ENCODE measurements at places on chromosomes 5 and 9. TPM values are rescaled to one million over a fixed set of nuclear protein-coding genes. Genes with fewer than 3 reads are reported as not detected.

FAM169A gene
- total RNA-seq = 7.7 TPM

SV2C gene
- not detected for total RNA-seq

CMYA5 gene
- not detected for total RNA-seq

DMRT3 gene
- not detected for total RNA-seq

LMX1B gene
- total RNA-seq = 1.3 TPM

Measured in A549 treated with GW870086 at 1 μM for 4 hours (cell line).